RWPE2 (cell line): ENCODE measurements at places on chromosomes 2 and 18.

DNA sequence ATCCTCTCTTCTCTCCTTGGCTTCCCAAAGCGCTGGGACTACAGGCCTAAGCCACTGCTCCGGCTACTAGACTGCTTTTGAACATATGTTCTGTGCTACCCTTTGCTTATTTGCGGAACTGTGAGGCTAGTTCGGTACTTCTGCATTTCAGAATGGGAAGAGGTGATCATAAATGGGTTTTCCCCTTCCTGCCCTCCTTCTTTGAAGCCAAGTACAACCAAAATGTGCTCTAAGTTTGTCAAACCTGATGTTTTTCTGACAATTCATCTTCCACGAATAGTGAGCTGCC is 1.7 kb upstream of the ESCO1 start:
- no peak for DNase-seq

- no peak for DNase-seq
Observed at GRCh38 chr18:8003878-8004675, 437.0 kb downstream of the PTPRM start.

GRCh38 chr2:6372317-6372901 is 493.3 kb downstream of the CMPK2 start:
- no peak for DNase-seq

GRCh38 chr2:204340511-204340910 is 204.8 kb upstream of the PARD3B start:
- DNase-seq: no peak

DNA sequence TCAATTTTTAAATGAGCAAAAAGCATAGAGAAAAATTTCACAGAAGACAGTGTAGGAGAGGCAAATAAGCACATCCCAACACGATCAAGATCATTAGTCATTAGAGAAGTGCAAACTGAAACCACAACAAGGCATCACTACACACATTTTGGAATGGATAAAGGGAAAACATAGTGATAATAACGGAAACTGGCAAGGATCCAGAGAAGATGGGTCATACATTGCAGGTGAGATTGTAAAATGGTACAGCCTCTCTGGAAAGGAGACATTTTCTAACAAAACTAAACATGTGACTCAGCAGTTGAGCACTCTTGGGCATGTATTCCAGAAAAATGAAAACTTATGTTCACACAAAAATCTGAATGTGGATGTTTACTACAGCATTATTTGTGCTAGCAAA is 98.3 kb upstream of the TMEM17 start:
- no peak for DNase-seq

DNA sequence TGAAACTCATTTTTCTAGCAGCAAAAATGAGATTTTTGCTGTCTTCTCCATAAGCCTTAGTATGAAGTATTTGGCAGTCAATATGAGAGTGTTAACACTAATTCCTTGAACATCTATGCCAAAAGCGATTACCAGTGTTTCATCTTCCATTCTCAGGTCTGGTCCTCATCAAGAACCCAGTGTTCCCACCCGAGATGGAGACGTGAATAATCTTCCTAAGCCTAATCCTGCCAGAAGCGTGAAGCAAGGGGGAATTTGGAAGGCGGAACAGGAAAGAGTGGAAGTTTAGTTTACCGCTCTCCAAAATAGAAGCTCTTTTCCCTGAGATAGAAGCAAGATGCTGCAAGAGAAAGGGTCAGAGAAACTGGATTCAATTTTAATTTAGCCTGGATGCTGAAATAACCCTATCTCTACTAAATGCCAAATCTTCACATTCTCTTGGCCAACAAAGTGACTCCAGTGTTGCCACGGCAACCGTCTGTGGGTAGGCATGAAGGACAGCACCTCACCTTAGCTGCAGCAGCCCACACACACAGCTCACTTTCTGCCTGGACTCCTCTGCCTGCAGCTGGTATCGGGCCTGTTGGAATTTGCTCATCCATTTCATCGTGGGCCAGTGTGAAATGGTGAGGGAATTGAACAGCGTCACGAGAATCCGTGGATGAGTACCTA is 711.1 kb downstream of the CBLN2 start:
- DNase-seq: no peak

GRCh38 chr18:22168360-22168921 is 948 bp upstream of the GATA6 start:
- DNase-seq: no peak

DNA sequence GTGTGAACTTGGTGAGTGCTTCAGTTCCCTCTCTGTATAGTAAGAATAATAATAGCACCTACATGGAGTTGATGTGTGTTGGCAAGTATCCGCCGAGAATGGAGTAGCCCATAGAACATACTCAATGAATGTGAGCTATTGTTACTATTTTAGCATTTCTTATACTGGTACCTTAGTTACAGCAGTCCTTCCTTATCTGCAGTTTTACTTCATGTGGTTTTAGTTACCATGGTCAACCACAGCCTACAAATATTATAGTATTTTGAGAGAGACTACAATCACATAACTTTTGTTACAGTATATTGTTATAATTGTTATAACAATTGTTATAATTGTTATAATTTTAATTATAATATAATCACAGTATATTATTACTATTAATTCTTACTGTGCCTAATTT is 152.5 kb upstream of the RASGRP3 start:
- no peak for DNase-seq

- no peak for DNase-seq
Observed at GRCh38 chr2:108616751-108617161, 82.5 kb downstream of the LIMS1 start.

GRCh38 chr2:8893474-8893873 is 56.1 kb upstream of the KIDINS220 start:
- DNase-seq: no peak
